ENCODE measurements at places on chromosomes 6 and 20.

DNA sequence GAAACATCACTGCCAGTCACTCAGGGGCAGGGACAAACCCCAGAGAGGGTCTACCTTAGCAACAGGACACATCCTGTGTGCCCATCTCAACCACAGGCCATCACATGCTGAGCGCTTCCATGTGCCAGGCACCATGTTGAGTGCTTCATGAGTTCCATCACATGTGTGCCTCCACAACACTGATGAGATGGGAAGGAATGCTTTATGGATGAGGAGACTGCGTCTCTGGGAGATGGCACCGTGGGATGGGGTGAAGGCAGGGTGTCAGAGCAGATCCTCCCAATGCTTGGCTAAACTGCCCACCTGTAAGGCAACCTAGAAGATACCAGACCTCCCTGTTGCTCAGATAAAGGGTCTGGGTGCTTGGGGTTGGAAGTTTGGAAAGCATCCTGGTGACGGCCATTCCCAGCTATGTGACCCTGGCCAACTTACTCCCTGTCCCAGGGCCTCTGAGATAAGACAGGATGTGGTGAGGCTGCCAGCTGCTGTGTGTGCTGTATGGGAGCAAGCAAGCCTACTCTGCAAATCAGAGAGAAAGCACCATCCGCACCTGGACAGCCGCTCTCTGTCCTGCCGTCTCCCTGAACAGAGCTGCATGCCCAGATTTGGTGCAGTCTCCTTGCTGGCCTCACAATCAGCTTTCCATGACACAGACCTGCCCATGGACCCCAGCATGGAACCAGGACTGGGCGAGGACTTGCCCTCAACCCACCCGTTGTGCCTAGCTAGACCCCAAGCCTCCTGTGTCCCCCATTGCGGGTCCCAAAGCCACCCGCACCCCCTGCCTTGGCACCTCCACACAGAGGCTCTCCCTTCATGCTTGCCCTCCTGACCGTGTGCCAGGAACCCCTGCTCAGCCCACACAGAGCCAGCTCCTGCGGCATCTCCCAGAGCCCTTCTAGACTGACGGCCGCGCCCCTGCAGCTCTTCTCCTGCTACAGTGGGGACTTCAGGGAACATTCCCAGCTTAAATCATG lies 143.7 kb downstream of the SYNDIG1 start:
- no peak for DNase-seq

DNA sequence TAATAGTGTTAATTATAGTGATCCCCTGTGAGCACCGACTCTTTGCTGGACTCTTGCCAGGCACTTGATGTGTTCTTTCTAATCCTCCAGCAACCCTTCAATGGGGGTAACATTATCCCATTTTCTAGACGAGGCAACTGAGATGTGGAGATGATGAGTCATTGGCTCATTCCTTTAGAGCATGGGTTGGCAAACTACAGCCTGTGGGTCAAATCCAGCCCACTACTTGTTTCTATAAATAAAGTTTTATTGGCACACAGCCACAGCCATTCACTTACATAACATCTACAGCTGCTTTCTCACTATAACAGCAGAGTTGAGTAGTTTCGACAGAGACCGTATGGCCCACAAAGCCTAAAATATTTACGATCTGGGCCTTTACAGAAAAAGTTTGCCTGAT lies 249.5 kb upstream of the KCNG1 start:
- DNase-seq: no peak

DNA sequence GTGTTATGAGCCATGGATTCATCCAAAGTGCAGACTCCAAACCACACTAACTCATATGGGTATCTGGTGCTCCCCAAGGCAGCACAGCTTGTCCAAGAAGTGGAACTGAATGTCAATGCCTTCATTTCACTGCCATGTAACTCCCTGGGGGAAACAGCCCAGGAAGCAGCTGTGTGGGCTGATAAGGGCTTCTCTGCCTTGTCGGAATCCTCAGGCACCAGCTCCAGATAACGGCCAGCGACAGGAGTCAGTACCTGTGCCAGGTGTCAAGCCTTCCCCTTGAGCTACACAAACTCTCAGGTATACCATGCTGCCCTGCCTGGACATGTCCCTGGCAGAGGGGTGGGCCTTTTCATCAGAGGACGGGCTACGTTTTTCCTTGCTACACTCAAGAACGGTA lies 751.9 kb upstream of the CHD6 start:
- no peak for DNase-seq

- no peak for DNase-seq
Observed at GRCh38 chr6:109738667-109739066, 47.6 kb downstream of the FIG4 start.

DNA sequence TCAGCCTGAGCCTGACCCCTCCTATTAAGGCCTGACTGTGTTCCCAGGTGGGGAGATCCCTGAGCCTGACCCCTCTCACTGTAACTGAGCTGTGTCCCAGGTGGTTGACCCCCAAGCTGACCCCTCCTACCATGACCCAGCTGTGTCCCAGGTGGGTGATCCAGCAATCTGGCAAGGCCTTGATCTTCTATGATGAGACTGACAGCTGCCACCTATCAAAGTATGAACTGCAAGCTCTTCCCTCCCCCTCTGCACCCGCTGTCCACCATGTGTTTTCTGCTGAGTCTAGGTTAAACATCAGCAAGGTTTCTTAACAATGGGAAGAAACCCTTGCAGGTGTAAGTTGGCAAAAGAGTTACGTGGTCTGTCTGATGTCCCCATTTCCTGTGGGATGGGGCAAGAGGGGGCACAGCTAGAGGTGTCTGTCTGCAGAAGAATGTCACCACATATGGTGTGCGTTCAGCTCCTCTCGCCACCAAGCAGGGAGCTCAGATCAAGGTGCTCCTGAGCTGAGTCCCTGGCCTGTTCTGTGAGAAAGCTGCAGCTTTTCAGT lies 5.9 kb downstream of the PXDC1 start:
- no peak for DNase-seq

DNA sequence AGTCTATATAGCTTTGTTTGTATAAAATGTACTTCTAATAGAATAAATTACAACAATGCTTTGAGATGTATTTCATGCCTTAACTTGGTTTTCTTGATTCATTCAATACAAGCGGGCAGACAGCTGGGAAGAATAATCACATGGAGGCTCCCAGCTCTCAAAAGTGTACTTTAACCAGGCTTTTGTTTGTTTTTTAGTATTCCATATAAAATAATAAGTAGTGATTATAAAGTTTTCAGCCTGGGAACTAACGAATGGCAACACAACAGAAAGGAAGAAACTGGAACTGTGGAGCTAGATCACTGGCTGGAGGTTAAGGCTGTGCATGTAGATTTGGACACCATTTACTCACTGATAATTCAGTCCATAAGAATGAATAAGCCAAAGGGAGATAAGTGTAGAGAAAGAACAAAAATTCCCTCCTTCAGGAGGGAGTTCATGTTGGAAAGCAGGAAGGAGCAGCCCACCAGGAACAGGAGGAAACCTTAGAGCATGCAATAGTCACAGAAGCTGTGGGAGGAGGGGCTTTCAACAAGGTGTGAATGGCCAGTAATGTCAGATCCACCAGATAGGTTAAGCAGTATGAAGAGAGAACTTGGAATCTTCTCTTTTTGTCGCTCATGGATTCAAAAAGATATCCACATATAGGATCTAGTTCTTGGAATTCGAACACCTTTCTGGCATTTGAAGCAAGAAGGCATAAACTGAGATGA lies 41.2 kb upstream of the SLC35D3 start:
- DNase-seq: no peak

GRCh38 chr6:161245363-161245762 lies 28.5 kb downstream of the AGPAT4 start:
- DNase-seq: no peak

GRCh38 chr6:142763205-142763604 lies 181.8 kb downstream of the HIVEP2 start:
- no peak for DNase-seq

GRCh38 chr6:81909981-81910900 lies 157.8 kb upstream of the TENT5A start:
- DNase-seq: no peak

DNA sequence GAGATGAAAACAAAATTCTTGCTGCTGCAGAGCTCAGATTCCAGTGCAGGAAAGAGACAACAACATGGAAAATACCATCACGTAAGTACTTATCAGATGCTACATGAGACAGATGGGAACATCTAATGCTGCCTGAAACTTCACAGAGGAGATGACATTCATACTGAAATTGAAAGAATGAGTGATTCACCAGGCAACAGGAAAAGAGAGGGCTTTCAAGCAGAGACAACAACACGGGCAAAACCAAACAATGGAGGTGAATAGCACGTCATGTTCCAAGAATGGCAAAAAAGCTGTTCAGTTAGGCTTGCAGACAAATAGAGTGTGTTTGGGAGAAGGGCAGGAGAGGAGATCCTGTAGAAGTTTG lies 39.3 kb downstream of the GTF2H5 start:
- no peak for DNase-seq

GRCh38 chr6:48552905-48553304 lies 441.9 kb upstream of the PTCHD4 start:
- DNase-seq: no peak

- DNase-seq: no peak
Observed at GRCh38 chr20:54104781-54105180, 34.4 kb upstream of the BCAS1 start.

DNA sequence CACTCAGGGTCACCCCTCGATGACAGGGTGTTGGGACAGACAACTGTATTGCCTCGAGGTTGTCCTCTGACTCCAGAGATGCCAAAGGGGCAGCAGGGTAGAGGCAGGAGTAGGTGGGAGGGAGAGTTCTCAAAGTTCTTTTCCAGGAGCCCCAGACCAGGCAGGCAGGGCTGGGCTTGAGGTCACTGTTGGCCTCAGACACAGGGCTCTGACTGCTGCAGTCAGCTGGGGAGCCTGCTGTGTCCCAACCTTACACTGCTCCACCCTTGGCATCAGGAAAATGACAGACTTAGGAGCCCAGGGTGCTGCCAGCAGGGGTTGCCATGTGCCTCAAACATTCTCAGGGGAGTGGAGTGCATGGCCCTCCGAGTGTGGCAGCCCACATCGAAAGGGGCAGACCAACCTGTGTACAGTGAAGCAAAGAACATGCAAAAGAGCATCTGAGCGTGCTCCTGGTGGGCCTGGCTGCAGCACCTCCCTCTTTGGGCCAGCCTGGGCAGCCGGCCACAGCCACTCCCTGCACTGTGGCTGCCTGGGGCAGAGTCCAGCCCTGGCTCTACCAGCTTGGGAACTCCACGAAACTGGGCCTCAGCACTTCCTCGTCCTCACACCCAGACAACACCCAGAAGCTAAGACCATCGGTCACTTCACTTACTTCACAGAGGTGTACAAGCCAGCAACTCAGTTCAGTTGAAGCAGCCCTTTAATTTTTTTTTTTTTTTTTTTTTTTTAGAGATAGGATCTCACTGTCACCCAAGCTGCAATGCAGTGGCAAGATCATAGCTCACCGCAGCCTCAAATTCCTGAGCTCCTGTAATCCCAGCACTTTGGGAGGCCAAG lies 24.0 kb downstream of the C6orf132 start:
- DNase-seq: no peak

DNA sequence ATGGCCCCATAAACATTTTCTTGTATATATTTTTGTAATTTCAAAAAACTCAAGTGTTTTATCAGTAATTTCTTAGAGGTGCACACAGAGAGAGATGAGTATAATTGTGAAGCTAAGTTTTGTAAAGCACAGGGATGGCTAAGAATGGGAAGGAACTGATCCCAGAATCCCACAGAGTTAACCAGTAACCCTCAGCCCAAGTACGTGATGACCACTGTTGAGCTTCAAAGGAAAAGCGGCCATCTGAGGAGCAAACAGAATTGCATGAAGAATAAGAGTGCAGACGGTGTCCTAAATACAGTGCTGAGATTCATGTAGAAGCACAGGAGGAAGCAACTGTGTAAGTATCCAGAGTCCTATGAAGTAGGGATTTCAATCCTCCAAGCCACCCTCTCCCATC lies 28.1 kb upstream of the HLA-C start:
- no peak for DNase-seq

DNA sequence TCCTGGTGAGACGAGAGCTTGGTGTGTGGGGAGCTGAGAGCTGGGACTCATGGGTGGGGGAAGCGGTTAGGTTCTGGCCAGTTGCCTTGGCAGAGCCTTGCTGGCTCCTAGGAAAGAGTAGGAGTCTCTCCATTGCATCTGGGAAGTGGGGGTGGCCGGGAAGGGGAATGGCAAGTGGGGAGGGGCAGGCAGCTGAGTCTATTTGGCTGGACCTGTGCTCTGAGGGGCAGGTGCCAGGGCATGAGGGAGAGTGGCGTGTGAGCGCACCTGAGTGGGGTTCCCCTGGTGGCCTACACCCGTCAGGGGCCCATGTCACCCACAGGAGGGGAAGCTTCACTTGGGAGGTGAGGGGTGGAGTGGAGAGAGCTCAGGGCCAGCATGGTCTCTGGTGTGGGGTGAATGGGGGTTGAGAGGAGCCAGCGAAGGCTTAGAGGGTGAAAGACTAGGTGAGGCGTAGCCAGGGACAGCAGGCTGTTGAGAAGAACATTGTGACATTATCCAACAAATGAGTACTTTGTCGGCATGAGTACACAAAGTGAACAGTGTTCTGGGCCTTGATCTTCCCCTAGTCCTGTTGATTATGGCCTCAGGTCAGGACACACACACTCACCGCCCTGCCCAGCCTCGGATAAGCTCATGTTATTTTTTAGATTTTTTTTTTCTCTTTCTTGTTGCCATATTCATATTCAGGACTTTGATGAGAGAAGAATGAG lies 59.8 kb downstream of the FAM120B start:
- DNase-seq: no peak

GRCh38 chr6:32189742-32190053 lies 304 bp downstream of the PBX2 start:
- no peak for DNase-seq

GRCh38 chr6:12815884-12816600 lies 99.5 kb downstream of the PHACTR1 start:
- no peak for DNase-seq

- peak; percentile 98 for DNase-seq
Observed at GRCh38 chr6:110944681-110945151, 13.8 kb upstream of the GTF3C6 start.

- no peak for DNase-seq
Observed at GRCh38 chr20:24185791-24186190, 197.2 kb upstream of the GGTLC1 start.

DNA sequence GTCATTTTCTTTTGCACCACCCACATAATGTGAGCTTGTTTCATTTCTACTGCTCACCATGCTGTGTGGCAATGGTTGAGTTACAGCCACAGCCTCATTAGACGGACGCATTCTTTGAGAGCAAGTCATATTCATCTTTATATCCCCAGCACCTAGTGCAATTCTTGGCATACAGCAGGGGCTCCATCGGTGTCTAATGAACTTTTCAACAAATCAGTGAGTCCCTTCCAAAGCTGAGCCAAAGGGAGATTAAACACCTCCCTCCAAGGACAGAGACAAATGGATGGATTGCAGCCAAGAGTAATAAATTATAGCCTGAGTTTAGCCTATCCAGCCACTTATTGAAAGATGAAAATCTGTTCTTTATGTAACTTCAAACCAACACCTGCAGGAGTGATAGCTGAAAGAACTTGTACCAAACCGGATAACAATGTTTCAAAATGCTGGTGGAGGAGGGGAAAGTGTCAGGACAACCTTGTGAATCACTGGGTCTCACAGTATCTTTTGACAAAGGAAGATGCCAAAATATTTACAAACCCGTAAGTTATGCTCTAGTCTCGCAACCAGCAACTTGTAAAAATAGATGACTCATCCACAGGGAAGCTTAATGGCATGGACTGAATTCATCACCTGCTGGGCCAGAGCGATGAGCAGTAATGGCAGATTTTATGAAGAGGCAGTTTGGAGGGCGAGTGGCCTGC lies 139.0 kb downstream of the PXDC1 start:
- DNase-seq: peak; percentile 80

- no peak for DNase-seq
Observed at GRCh38 chr6:45837541-45838200, 178.0 kb downstream of the CLIC5 start.

GRCh38 chr6:129923530-129924250 lies 62.6 kb upstream of the TMEM244 start:
- no peak for DNase-seq
